ENCODE measurements at places on chromosomes 3 and 15.

DNA sequence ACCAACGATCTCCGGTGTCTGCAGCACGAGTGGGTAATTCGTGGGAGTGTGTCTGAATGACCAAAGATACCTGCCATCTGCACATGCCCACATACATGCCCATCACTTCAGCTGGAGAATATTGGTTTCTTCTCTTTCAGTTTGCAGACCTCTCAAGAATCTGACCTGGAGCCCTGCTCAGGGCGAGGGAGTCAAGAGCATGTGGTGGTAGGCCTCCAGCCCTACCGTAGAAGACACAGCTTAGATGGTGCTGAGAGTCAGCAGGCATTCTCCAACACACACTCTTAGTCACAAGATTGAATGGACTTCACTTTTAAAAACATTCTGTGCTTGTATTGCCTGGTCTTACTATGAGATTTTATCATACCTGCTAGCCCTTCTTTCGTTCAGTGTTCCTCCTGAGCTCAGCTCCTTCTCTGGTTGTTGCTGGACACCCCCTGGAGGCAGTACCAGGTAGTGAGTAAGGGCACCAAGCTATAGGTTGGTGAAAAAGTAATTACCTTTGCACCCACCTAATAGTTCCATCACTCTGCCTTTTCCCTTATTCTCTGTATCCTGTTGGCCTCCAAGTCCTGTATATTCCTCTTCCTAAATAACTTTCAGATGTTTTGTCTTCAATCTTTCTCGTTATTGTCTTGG, 252.0 kb downstream of the CACNA2D3 start:
- DNase-seq = no peak

DNA sequence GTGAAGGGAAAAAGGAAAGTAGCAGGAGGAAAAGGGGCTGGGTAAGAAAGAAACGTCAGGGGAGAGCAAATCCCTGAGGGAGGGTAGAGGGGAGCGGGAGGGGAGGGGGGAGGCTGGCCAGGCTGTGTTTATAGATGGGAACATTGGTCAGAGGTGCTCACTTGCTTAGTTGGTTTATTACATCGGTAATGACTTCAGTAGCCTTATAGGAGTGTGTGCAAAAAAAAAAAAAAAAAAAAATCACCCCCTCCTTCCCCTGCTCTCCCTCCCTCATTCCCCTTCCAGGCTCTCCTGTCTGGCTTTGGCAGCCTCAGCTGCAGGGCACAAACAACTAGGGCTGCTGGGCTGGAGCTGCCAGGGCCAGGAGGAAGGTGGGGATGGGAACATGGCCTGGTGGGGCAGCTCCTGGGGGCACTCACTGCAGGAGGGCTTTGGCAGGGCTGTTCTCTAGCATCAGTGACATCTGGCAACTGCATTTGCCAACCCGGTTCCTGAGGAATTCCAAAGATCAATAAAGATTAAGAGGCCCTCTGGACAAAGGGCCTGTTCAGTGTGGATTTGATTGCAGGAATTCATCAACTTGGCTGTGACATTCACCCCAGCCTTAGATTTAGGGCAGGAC, 334.5 kb upstream of the FRG2C start:
- DNase-seq = no peak

- no peak for DNase-seq
These were observed 280.7 kb downstream of the NFKBIZ start for GRCh38 chr3:102129760-102130608.

DNA sequence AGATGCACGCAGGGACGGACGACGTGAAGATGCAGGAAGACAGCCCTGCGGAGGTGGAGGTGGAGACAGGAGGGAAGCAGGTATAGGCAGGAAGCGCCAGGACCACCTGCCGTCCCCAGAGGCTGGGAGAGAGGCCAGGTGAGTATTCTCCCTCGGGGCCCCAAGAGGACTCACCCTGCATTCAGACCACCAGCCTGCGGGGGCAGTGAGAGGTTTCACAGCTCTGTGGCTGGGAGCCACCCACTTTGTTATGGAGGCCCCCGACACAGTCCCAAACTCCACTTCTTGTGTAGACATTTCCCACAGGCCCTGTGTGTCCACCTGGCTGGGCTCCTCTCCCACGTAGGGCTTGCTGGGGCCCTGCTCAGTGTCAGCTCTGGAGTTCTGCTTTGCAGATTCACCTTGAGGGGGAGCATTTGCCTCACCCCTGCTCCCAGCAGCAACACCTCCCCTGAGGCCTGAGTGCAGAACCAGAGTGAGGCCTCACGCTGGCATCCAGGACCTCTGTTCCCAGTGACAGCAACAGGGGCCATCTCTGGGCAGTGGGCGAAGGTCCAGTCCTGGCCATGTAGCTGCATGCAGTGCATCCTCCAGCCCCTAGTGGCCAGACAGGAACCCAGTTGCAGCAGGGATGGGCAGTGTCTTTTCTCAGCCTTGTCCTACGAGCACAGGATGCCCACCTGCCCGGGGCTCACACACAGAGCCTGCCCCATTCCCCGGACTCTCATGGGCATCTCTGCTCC, 119.4 kb upstream of the IQSEC1 start:
- no peak for DNase-seq

- DNase-seq = no peak
These were observed 46.9 kb upstream of the NTRK3 start for GRCh38 chr15:88303395-88303794.

DNA sequence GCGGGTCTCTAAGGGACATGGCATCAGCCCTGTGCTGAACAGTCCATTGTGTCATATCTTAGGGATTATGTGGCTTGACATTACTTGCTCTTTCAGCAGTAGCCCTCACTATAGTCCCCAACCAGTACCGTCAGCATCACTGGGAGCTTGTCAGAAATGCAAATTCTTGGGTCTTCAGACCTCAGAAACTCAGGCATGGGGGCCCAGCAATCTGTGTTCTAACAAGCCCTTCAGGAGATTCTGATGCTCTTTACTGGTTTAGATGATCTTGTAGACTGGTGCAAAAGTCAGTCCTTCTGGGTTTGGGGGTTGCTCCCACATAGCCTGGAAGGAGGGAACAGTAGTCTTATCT, 39.0 kb upstream of the TRAK1 start:
- no peak for DNase-seq

GRCh38 chr15:79101866-79102581, 11.4 kb upstream of the RASGRF1 start:
- DNase-seq = no peak

GRCh38 chr15:45100884-45101625, 12.9 kb downstream of the DUOX2 start:
- no peak for DNase-seq

DNA sequence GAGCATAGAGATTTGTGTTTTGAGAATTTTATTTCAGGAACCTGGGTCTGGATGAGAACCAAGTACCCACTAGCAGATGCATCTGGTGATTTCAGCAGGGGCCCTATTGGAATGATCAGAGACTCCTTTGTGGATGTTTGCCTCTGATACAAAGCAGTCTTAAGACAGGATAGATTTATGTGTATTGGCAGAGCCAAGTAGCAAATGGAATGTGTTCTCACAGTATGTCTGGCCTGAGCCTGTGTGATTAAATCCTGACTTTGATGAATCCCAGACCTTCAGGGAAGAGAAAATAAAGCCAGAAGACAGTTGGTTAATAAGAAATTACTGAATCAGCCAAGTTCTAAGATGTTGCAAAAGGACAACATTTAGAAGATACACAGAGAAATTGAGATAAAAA, 755.5 kb upstream of the SEMA6D start:
- no peak for DNase-seq

- DNase-seq = no peak
These were observed 216.1 kb upstream of the ROPN1 start for GRCh38 chr3:124207873-124208485.
